CD4-positive, alpha-beta T cell treated with Interleukin-17A for 1 hour (primary cell): ENCODE measurements at places on chromosomes 7 and 10.
A peak's percentile ranks its signal among the peaks of the same experiment; 100 is the strongest.

DNA sequence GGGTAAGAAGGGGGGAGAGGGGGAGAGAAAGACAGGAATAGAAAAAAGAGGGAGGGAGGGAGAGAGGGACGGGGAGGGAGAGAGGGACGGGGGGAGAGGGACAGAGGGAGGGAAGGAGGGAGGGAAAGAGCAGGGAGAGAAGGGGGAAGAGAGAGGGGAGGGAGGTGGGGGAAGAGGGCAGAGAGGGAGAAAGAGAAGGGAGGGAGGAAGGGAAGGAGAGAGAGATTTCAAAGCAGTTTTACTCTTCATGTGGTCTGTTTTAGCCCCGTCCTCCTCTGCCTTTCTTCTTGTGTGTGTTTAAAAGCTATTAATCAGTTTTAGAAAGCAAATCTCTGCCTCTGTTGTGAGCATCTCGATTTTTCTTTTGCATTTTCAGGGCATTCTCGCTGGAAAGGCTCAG, 237.0 kb downstream of the WDR37 start:
- DNase-seq, result no peak

DNA sequence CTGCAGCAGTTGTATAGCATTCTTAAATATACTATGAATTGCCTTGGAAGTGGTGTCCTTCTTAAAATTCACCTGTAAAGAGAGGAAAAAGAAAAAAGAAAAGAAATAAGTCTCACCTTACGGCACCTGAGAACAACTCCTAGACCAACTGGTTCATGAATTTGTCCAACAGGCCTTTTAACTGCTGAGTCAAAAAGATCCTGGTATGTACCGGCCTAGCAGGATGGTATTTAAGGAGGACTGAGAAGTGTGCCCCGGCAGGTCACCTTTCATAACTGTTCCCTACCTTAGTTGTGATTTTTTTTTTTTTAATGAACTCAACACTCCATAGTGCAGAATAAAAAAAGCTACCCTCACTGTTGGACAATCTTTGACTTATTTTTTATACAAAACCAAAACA, 25.8 kb downstream of the STN1 start:
- no peak for DNase-seq

GRCh38 chr7:16130111-16131110, 290.9 kb downstream of the CRPPA start:
- no peak for DNase-seq

- DNase-seq, result no peak
These were observed 288.2 kb downstream of the IPMK start for GRCh38 chr10:57979491-57979890.

- peak; percentile 75 for DNase-seq
These were observed 145.3 kb upstream of the PRSS1 start for GRCh38 chr7:142603870-142604448.

GRCh38 chr10:126065751-126066377, 169.5 kb downstream of the FANK1 start:
- no peak for DNase-seq
